ENCODE measurements at places on chromosomes 12 and 14. TPM values are rescaled to one million over a fixed set of nuclear protein-coding genes. Genes with fewer than 3 reads are reported as not detected.

Gene STAT6
- total RNA-seq = 104 TPM

Gene LTB4R
- 2.7 TPM for total RNA-seq

Gene CCDC85C
- 5.0 TPM for total RNA-seq

Gene NPAS3
- total RNA-seq = 0.76 TPM

Gene POTEG
- total RNA-seq = not detected

Gene ACOT6
- total RNA-seq = not detected

Gene VRTN
- total RNA-seq = not detected

Gene INF2
- 82.4 TPM for total RNA-seq

Gene PRPH
- total RNA-seq = 0.33 TPM

Gene MGP
- total RNA-seq = 251 TPM

Gene TBX3
- total RNA-seq = 4.6 TPM

Gene NELL2
- total RNA-seq = not detected

Gene OAS2
- total RNA-seq = 4.2 TPM

Gene RPL10L
- not detected for total RNA-seq

Gene RTL1
- total RNA-seq = not detected

Gene SLCO1B1
- total RNA-seq = not detected

Gene PCED1B
- 0.46 TPM for total RNA-seq

Gene ATXN7L3B
- total RNA-seq = 23.7 TPM

Gene PRR4
- 1.2 TPM for total RNA-seq

All from smooth muscle cell of the pulmonary artery (primary cell).